ENCODE measurements at places on chromosomes 1 and 21.

GRCh38 chr1:71351438-71351837, 270.6 kb upstream of the ZRANB2 start:
- no peak for DNase-seq

DNA sequence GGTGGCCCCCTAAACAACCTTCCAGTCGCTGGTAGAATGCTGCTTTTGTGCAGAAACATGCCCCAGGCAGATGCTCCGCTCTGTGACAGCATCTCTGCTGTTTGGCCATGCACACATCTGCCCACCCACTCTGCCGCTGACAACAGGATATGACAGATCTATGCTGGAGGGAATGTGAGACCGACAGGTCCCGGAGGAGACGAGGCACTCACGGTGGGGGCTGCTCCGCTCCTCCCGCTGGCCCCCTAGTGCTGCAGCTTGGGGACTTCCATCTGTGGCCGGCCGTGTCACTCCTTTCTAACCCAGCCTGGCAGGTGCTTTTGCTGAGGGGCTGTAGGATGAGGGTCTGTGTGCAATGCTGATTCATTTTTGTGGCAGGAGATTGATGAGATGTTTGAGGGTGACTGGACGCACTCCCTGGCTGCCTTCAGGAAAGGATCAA, 49.1 kb upstream of the DMRTB1 start:
- no peak for DNase-seq

GRCh38 chr1:7255303-7256058, 470.2 kb downstream of the CAMTA1 start:
- no peak for DNase-seq

DNA sequence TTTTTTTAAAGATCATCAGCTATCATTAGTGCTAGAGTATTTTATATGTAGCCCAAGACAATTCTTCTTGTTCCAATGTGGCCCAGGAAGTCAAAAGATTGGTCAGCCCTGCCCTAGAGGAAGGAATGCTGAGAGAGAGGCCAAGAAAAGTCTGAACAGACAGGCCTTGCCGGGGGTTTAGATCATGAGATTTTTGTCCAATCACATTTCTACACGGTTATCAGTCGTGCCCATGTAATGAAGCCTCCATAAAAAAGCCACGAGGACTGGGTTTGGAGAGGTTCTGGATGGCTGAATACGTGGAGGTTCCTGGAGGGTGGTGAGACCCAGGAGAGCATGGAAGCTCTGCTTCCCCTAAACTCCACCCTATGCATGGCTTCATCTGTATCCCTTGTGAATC, 24.3 kb upstream of the ENO1 start:
- no peak for DNase-seq

DNA sequence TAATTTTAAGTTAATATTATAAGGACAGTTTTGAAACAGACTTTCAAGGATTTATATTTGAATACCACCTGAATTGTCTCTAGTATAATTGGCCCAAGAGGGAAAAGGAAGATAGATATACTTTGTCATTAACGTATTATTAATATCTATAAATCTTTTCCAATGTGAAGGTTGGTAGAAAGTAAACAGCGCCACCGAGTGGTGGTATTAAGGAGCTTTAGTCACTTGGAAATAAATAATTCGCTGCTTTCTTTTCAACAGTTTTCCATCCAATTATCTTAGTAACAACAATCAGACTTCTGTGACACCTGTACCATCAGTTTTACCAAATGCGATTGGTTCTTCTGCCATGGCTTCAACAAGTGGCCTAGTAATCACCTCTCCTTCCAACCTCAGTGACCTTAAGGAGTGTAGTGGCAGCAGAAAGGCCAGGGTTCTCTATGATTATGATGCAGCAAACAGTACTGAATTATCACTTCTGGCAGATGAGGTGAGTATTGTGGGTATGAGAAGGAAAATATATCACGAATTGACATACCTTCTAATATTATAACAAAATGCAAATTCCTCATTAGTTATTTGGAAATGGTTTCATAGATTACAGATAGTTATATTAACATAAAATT, 37.7 kb downstream of the SH3GLB1 start:
- no peak for DNase-seq

DNA sequence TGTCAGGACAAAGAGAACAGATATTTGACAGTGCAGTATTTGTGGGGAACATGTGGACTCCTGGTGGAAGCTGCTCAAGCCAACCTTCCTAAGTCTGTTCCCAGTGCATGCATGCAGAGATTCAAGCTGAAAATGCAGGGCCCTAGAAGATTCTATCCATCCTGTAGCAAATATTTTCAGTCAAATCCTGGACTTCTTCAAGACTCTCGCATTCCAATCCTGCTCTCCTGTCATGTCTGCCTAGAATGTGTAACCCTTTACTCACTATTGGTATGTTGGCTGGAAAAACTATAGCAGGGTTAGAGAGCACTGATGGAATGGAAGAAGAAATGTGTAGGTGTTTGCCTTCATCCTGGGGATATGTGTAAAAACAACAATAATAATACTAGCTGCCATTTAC, 385.6 kb upstream of the PKN2 start:
- DNase-seq, result no peak

- peak; percentile 78 for DNase-seq
Observed at GRCh38 chr1:182739545-182739944, 50.0 kb upstream of the NPL start.

GRCh38 chr1:20723159-20723536, 5.3 kb upstream of the KIF17 start:
- DNase-seq, result no peak

- no peak for DNase-seq
Observed at GRCh38 chr1:30732277-30732996, 9.1 kb upstream of the MATN1 start.

- no peak for DNase-seq
Observed at GRCh38 chr1:202798260-202798659, 10.0 kb downstream of the KDM5B start.

DNA sequence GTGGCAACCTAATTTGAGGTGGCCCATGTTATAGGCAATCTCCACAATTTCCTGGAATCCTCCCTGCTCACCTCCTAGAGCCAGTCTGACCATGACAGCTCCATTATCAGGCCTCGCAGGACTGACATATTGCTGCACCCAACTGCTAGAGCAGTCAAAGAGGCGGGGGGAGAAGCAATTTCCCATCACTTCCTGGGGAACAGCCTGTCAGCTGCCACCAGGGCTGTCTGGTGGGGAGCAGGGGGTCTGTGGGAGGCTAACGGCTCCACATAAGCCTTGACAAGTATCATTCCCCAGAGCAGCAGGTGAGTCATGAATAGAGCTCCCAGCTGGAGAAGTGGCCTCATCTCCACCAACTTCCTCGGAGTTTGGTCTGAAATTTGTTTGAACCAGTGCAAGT, 322.9 kb downstream of the MATN1 start:
- no peak for DNase-seq

- no peak for DNase-seq
Observed at GRCh38 chr1:212237651-212238050, 47.6 kb upstream of the PPP2R5A start.

DNA sequence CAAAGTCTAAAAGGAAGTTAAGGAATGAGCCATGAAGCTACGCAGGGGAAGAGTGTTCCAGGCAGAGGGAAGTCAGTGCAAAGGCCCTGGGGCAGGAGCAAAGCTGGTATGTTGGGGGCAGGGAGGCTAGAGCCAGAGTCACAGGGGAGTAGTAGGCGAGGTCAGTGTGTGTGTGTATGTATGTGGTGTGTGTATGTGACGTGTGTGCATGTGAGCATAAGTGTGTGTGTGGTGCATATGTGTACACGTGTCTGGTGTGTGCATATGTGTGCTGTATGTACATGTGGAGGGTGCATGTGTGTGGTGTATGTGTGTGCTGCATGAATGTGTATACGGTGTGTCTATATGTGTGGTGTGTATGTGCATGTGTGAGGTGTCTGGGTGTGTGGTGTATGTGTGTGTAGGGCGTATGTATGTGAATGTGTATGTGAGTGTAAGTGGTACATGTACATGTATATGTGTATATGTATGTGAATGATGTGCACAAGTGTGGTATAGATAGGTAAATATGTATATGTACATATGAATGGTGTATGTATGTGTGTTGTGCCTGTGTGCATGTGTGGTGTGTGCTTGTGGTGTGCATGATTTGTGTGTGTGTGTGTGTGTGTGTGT, 20.8 kb upstream of the NID1 start:
- DNase-seq, result no peak

- DNase-seq, result no peak
Observed at GRCh38 chr1:19343617-19344350, 31.7 kb downstream of the SLC66A1 start.

GRCh38 chr1:212179394-212180076, 105.7 kb upstream of the PPP2R5A start:
- no peak for DNase-seq

GRCh38 chr1:156128654-156129597, 14.4 kb downstream of the LMNA start:
- DNase-seq, result no peak

GRCh38 chr1:21669258-21670058, at the start of gene RAP1GAP:
Gene RAP1GAP, minus strand, starts transcription at chr1:21669357. Its CDS starts 49,325 bp downstream, at chr1:21620032.
- DNase-seq, result peak; percentile 48

DNA sequence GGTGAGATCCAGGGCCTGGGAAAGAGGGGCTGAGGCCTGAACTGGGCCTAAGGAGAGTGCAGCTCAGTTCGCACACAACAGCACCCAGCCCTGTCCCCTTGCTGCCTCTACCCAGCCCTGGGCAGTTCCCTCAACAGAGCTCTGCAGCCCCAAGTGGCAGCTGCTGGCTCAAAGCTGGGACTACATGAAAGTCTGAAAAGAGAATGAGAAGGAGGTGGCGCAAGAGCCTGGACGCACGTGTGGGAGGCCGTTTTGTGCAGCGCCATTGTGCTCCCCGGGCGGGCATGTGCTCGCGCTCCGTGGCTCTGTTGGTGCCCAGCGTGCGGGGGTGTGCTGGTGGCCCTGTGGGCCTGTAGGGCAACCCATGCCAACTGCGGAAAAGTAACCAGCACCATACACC, 10.3 kb downstream of the GPR37L1 start:
- no peak for DNase-seq

DNA sequence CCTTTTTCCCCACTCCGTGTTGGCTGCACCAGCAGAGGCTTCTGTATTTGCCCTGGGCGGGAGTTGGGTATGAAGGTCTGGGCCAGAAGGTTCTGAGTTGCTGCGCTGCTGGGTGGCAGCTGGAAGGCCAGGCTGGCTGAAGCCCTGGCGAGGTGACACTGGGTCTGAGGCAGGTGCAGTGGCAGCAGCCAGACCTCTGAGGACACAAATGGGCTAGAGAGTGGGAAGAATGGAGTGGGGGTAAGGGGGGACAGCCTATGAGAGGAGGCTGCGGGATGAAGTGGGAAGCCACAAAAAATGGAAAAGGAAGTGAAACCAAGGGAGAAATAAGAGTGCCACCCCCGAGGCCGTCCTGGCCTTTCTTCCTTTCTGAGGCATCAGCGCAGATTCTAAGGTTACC, 53.2 kb downstream of the STX6 start:
- no peak for DNase-seq

- DNase-seq, result no peak
Observed at GRCh38 chr1:35763201-35763600, 6.6 kb downstream of the CLSPN start.

DNA sequence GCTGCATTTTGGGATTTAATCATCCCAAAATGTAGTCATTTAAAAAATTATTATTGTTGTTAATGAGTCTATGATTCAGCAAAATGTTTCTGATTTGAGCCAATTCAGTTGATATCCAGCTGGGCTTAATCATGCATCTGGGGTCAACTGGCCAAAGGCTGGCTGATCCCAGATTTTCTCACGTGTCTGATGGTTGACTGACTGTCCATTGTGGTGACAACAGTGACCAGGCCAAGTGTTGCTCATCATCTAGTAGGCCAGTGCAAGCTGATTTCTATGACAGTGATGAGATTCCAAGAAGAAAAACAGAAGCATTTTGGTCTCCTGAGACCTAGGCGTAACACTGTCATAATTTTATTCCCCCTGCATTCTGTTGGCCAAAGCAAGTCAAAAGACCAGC, 80.1 kb upstream of the ZC3H11B start:
- DNase-seq, result no peak

GRCh38 chr1:16905868-16906702, 10.3 kb downstream of the RNU1-2 start:
- no peak for DNase-seq

DNA sequence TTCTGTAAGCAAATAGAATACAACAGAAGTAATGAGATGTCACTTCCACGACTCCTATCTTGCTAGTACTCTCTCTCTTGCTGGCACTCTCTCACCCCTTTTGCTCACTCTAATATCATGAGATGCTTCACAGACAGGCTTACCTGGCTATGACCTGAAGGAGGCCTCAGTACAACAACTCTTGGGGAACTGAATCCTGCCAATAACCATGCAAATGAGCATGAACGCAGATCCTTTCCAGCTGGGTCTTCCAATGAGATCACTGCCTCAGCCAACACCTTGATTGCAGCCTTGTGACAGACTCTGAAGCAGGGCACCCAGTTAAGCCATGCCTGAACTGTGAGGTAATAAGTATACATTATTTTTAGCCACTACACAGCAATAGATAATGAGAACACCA, 53.1 kb upstream of the ADAR start:
- no peak for DNase-seq

DNA sequence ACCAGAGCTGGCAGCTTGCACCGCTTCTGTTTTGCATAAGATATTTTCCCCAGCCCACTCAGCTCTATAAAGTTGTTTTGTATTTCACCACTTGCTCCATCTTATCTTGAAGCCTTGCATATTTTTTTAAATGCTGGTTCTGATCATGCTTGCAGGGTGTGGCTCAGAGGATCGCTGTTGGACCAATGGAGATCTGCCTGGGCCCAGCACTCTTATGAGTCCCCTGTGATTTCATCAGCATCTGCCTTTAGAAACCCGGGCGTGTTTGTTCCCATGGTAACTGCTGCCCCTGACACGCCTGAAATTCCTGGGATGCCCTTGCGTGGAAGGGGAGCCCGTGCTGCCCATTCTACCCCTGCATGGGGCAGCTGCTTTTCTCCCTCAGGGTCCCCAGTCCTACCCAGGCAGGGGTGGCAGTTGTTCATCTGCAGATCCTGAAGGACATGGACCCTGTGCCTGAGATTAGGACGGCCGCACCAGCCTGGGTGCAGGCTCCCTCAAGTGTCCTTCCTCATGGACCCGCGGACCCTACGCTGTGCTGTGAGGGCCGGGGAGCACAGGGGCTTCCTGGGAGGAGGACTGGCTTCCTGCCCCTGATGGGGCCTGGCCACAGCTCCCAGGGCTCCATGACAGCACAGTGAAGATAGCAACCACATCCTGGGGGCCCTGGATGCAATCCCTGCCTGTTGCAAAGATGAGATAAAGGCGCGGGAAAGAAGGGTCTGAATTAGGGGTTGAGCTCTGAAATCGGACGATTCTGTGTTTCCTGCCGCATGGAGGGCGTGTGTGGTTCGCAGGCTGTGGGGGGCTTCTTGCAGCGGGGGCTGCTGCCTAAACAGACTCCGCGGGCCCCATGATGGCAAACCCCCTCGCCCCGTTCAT, 226.5 kb downstream of the SDCCAG8 start:
- no peak for DNase-seq

- no peak for DNase-seq
Observed at GRCh38 chr1:74790453-74790852, 57.5 kb downstream of the TYW3 start.
